ENCODE measurements at places on chromosomes 12 and 14.

GRCh38 chr12:39176356-39176755, 266.6 kb downstream of the KIF21A start:
- DNase-seq, result no peak

- no peak for DNase-seq
These were observed 6.9 kb downstream of the ALDH6A1 start for GRCh38 chr14:74077401-74077800.

GRCh38 chr12:113374823-113375428, 16.5 kb downstream of the PLBD2 start:
- DNase-seq, result no peak

GRCh38 chr12:25115677-25116076, 79.3 kb downstream of the DNAI7 start:
- DNase-seq, result no peak

DNA sequence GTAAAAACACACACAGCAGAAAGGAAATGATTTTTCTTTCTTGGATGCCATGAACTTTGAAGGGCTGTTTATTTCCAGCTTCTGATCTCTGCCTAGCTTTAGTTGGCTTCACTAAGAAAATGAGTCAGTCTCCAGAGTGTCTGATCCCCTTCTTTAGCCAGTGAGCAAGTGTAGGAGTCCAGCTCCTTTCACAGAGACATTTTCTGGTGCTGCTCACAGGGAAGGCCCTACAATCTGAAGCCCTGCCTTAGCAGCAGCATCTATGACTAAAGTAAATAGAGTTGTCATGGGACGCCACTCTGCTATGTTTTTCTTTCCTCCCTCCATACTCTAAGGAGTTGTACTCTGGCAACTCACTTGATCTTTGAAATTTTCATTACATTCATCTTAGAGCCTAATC, 103.5 kb downstream of the RPAP3 start:
- no peak for DNase-seq

DNA sequence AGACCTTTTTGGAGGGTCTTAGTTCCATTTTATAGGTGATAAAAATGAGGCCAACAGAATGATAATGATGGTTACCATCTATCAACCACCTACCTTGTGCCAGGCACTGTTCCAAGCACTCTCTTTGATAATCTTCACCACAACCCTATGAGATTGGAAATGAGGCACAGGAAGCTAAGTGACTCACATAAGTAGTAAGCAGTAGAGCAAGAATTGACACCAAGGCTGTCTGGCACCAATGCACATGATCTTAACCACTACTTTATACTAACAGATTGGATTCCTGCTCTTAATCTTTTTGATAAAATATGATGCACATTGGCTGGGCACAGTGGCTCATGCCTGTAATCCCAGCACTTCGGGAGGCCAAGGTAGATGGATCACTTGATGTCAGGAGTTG, 91.4 kb downstream of the DRAM1 start:
- no peak for DNase-seq

DNA sequence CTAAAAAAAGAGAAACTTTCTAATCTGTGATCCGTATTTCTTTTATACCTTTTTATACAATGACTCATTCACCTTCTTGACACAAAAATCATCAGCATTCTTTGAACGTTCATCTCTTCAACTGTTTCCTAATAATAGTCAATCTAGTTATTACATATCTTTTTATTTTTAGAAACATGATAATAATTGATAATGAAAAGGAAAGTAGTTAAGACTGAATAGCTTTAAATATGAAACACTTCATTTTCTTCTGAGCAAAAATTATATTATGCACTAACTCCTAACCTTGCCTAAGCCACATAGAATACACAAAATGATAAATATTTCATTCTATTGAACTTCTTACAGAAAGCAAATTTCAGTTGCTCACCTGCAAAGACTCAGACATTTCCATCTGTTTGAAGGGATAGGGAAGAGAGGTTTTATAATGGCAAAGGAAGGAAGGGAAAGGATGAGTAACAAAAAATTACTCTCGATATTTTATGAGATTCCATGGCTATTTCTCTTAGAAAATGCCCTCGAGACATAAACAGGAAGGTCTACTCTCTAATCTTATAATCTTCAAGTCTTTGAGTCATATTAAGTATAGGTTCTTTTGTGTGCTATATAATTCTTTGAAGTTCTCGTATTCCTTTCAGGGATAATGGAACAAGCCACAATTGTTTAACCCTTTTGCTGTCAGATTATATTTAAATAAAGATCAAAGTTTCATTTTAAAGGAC, 7.5 kb upstream of the KLHL42 start:
- no peak for DNase-seq
